Stimulated activated CD8-positive, alpha-beta memory T cell treated with anti-CD3 and anti-CD28 coated beads, Interleukin-4, amount 100 ng/mL, for 1 hour (primary cell): ENCODE measurements at places on chromosomes 1 and 21.
A peak's percentile ranks its signal among the peaks of the same experiment; 100 is the strongest.

DNA sequence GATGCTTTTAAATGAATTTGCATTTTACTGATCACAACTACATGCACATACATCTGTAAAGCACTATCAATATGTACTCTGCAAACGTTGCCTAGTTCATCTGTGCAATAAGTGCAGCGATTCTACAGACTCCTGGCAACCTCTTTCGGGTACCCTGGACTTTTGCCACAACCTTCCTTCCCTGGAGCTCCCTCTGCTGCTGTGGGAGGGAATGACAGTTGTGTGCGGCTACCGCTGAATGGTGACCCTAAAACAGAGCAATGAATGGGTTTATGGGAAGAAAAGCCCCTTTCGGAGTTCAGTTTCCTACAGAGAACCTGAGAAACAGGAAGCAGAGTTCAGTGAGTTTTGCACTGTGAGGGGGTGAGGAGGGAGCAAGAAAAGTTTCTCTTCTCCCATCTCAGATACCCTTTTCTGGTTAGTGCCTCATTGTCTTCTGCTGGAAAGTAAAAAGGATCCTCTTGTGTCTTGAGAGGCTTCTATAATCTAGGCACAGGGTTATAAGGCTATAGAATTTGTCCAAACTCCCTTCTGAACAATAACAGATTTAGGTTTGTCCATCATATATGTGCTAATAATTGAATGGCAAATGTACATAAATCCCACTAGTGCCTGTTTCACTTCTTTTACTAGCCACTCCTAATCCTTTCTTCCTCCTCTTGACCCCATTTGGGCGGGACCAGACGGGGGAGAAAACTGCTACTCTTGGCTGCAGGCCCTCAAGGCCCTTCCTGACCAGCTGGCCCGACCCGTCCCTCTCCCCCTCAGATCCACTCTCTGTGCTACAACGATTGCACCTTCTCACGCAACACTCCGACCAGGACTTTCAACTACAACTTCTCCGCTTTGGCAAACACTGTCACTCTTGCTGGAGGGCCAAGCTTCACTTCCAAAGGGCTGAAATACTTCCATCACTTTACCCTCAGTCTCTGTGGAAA lies 19.8 kb upstream of the SARS1 start:
- no peak for DNase-seq

DNA sequence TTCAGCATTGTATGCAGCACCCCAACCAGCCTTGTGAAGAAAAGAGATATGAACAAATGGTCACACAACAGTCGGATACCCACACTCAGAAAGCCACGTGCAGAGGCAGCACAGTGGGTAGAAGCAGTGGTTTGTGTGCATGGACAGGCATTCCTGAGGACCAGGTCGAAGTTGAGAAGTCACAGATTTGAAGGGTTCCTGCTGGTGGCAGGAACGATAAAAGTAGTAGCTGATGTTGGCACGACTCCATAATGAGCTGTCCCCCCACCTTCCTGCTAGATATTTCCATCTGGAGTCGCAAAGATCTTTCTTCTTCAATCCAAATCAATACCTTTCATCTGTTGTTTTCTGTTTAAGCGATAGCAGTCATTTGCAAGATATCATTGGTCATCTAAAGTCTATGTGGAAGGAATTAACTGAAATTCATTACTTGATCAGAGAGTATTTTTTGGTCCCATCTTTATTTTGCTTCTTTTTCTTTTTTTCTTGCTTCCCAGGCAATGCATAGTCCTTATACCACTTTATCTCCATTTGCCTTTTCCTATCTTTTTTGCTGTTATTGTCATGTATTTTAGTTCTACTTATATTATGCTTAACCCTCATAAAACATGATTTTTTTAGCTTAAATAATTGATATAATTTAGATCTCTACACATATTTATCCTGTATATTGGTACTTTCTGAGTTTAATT lies 176.4 kb downstream of the DHRS3 start:
- DNase-seq = no peak

- DNase-seq = peak; percentile 16
Observed at GRCh38 chr1:16921391-16922185, at the start of gene CROCC. TSS of gene CROCC (plus strand) at chr1:16921931. CDS start at chr1:16922019, 88 bp downstream.

- DNase-seq = no peak
Observed at GRCh38 chr1:22731924-22732720, 21.5 kb downstream of the EPHB2 start.

DNA sequence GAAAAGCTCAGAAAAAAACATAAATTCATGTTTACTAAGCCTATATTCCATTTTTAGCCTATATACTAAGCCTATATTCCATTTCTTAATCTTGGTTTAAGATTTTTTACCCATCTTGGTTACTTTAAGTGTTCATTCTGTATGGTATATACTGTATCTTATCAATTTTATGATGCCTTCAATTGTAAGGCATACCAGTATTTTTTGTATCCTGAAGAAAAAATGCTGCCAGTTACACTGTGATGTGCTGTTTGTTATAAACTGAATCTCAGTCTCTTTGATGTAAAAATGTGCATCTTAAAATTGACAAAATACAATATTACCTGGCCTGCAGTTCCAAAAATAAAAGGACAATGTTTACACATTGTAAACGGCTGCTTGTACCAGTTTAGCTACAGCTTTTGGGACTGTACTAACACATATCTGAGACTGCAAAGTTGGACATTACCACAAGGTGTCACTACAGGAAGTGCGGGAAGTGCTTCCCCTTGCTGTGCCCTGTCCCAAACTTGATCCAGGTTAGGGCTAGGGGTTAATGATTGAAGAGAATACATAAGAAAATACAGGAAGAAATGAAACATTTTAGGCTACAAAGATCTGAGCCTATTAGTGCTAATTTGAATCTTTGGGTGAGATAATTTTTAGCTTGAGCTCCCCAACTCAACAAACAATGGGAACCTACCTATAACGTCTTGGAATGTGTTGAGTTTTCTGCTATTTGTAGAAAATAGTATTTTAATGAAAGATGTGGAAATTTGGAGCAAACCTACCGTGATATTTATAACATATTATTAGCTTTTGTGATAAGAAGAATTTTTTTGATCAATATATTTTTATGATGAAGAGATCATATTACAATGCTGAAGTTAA lies 108.9 kb downstream of the LBR start:
- no peak for DNase-seq

- DNase-seq = no peak
Observed at GRCh38 chr1:21325731-21326387, 35.6 kb upstream of the ECE1 start.

- no peak for DNase-seq
Observed at GRCh38 chr1:154313066-154313356, 7.9 kb upstream of the AQP10 start.

GRCh38 chr1:6638226-6638625 lies 13.6 kb downstream of the THAP3 start:
- no peak for DNase-seq

- no peak for DNase-seq
Observed at GRCh38 chr1:218501161-218501560, 156.0 kb downstream of the TGFB2 start.

DNA sequence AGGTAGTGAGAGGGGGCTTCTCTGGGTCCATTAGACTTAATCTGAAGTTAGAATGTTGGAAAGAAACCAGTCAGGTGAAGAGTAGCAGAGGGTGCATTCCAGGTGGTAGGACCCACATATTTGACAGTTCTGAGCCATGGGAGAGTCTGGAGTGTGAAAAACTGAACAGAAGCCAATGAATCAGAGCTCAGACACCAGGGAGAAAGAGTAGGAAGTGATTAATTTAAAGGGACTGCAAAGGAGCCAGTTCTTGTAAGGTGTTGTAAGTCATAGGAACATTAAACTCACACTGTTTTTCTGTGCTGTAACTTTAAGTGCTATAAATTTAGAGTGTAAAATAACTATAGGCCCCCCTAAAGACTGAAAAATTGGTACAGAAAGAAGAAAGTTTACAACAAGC lies 5.9 kb upstream of the DHX9 start:
- DNase-seq = no peak

GRCh38 chr1:168843401-168843800 lies 114.4 kb upstream of the DPT start:
- DNase-seq = no peak

- DNase-seq = no peak
Observed at GRCh38 chr1:117702654-117703053, 96.8 kb downstream of the TENT5C start.

DNA sequence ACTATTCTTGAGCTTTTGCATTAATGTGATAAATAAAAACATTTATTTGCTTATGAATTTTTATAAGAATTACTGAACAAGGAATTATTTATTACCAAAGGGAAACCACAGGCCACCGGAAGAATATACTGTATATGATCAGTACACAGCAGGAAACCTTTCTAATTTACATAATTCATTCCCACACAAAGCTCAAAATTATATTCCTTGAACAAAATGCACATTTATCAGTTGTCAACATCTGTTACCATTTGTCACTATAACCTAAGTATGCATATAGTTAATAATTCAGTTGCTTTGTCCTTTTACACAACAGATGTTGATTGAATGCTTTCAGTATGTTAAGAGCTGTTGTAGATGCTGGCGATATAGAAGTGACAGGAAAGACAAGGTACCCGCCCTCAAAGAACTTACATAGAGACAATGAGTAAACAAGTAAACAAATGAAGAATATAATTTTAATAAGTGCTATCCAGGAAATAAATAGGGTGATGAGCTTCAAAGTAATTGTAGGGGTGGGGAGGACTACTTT lies 27.2 kb downstream of the VPS45 start:
- no peak for DNase-seq

- no peak for DNase-seq
Observed at GRCh38 chr1:151371370-151372057, 991 bp downstream of the SELENBP1 start.

DNA sequence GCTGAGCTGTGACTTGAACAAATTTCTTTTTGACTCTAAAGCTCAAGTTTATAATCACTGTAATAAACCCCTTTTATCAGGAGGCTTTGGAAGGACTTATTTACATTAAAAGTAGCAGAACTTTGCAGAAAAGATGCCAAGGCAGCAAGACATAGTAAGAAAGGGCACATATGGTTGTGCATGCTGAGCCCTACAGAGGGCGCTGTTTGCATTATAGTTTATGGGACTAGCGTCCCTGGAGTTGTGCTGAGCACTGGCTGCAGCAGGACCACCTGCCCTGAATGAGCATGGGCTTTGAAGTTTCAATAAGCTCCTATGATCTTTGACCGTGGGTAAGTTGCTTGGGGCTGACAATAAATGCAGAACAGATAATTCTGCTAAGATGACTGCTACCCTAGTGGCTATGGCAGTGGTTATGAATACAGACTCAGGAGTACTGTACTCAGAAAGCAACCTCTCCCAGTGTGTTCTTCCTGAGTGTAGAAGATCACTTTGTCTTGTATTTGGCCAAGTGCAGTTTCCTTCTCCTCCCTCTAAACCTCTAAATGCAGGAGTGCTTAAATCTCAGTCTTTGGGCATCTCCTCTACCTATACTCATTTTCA lies 45.4 kb upstream of the USP1 start:
- DNase-seq = no peak
